Fibroblast of villous mesenchyme (primary cell): ENCODE measurements at places on chromosomes 2 and 18. TPM values are rescaled to one million over a fixed set of nuclear protein-coding genes. Genes with fewer than 3 reads are reported as not detected.
A peak's percentile ranks its signal among the peaks of the same experiment; 100 is the strongest.

Gene CKAP2L
- 6.8 and 10.4 TPM in 2 replicates for total RNA-seq

- DNase-seq = peak; percentile 86
Measured at GRCh38 chr2:74002505-74003421, 18.1 kb downstream of the TET3 start.

Gene CDK5R2
- total RNA-seq = not detected in 2 replicates

DNA sequence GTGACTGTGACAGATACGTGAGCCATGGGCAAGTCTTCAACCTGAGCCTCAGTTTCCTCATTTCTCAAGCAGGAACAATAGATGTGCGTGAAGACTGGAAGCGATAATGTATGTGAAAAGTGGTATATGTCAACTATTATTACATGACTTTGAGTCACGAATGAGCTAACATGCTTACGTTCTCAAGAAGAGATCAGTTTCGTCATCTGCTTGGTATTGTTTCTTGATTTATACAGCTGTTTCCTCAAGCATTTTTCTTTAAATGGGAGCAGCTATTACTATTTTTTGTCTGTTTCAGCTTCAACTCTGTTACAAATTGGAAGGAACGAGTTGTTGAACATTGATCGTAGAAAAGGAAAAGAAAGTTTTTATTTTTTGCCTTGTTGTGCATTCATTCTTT, 48.5 kb upstream of the THOC1 start:
- DNase-seq = no peak

- DNase-seq = no peak
Measured at GRCh38 chr2:162967147-162967546, 128.6 kb upstream of the KCNH7 start.

Gene EVX2
- total RNA-seq = under 0.01 TPM in 1 of 2 replicates, not detected in the other

DNA sequence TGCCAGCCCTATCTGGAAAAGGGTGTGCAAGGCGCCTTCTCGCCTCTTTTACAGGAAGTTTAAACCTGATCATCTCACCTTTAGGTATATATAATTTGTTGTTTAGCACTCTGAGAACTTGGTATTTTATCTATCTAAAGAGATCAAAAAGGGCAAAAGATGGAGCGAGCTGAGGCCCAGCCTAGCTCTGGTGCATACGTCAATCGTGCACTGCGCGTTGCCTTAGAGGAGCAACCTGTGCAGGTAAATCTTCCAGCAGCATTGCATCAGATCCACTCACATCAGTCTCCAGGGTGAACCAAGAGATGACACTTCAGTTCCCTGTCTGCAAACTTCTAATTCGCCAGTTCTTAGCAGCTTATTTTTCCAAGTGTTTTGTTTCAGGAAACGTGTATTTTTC, 15.4 kb downstream of the BCL11A start:
- no peak for DNase-seq

DNA sequence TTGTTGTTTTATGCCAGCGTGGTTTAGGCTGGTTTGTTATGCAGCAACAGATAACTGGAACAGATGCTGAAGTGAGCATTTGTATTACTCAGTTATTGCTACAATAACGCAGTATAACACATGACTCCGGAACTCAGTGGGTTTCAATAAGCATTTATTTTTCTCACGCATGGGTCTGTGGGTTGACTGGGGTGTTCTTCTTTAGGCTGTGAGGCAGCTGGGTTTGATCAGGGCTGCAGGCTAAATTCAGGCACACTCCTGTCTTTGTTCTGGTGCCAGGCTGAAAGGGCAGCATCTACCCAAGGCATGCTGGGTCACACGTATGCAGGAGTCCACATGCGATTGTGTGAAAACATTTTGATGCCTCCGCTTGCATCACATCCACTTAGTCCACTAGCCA, 3.8 kb upstream of the SLC1A4 start:
- DNase-seq = no peak

Gene COL4A4
- under 0.01 and 0.43 TPM in 2 replicates for total RNA-seq

DNA sequence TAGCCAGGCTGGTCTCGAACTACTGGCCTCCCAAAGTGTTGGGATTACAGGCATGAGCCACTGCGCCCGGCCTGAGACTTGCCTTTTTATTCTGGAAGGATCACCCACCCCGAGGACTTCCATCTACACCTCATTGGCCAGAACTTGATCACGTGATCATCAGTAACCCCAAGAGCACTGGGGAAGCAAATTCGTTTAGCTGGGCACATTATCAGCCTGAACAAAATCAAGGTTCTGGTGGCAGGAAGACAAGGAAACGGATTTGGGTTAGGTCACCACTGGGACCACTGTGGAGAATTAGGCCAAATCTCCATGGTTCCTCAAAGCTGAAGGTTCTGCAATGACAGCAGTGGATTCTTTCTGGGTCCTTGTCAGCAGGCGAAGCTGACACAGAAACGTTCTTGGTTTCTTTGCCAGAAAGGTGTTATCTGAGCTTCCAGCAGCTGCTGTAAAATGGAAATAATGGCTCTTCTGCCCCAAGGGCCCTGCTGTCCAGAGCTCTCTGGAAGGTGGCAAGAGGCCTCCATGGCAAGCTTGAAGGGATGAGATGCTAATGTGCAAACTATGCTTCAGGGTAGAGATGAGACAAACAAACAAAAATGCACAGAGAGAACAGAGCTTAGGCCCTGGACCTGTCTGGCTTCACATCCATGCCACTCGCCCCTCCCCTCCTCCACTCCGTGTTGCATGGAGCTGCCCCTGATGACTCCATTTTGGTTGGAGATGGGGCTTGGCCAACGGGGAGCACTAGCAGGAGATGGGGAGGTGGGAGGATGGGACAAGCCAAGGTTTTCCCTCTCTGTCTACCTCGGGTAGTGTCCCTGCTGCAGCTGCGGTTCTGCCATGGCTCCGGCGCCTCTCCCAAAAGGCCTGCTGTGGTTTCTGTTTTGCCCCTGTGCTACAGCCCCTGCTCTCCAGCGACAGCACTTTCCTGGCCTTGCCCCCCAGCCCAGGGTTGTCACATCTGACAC, 28.4 kb downstream of the TMEM177 start:
- DNase-seq = no peak

Gene KCNJ13
- total RNA-seq = not detected in 2 replicates

Gene LHCGR
- under 0.01 TPM in 1 of 2 replicates, not detected in the other for total RNA-seq

Gene PTPRM
- 48.6 and 56.1 TPM in 2 replicates for total RNA-seq

Gene NLRC4
- not detected in 2 replicates for total RNA-seq

DNA sequence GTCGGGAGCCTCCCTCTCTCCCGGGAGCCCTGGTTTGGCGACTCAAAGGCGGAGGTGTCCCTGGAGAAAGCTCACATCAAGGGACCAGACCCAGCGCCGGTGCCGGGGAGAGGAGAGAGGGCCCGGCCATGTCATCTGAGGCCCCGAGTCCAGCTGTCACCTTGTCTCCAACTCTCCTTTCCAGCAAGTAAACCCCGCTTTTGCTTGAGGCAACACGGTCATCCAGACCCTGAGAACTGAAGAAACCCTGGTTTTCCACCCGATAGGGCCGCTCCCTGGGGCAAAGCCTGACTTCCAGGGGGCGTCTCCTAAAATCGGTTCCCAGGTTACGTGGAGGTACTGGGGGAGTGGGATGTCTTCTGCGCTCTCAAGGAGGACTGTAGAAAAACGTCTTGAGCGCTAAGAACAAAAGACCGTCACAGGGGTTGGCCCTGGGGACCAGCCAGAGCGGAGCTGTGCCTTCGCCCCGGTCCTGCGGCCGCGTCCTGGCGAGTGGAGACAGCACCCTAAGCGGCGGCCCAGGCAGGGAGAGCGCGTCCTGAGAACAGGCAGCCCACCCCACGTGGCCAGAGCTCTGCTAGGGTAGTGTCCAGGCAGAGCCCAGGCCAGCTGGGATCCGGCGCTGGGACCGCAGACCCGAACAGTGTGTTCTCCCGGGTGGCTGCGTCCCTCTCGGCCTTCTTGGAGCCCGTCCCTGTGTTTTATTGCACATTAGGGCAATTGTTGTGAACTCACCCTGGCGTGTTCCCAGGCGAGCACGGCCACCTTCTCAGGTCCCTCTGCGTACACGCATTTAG, 55.7 kb downstream of the TMEM18 start:
- DNase-seq = no peak

- DNase-seq = no peak
Measured at GRCh38 chr2:6759689-6760088, 106.0 kb downstream of the CMPK2 start.

Gene RIT2
- total RNA-seq = not detected in 2 replicates

Gene LOXHD1
- under 0.01 TPM in 1 of 2 replicates, not detected in the other for total RNA-seq

- peak; percentile 99 for DNase-seq
Measured at GRCh38 chr2:10297959-10298531, 4.7 kb upstream of the HPCAL1 start.

DNA sequence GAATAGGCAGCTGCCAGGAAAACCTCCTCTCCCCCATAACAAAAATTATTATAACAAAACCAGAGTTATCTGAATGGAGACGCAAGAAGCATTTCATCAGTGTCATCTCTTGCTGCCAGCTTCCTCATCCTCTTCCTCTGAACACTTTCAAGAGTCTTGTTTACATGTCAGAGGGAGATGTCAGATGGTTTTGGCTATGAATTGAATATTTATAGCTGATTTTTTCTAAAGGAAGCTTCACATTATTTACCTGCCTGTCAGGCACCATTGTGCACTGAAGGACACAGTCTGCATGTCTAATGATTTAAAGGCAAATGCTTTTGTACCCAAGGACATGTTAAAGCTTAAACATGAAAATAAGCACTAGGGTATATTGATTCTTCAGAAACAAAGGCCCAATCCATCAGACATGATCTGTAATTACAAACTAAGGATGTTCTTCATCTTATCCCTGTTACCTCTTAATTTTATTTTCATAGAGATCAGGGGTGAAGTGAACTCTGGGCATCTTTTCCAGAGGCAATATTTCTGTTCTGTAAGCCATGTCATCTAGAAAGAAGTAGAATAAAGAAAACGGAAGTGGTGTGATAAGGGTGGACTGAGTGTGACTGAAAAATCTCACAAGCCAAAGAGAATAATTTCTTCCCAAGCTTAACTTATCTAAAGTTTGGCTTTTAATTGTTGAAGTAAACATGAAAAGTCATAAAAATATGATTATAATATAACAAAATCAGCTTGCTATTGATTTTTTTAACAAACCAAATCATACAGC, 168.7 kb downstream of the ANKRD44 start:
- DNase-seq = no peak

GRCh38 chr2:107222466-107222865, 336.5 kb upstream of the ST6GAL2 start:
- no peak for DNase-seq

- DNase-seq = no peak
Measured at GRCh38 chr2:144683966-144684365, 164.0 kb upstream of the ZEB2 start.

Gene ST6GAL2
- total RNA-seq = 4.3 and 5.2 TPM in 2 replicates

- DNase-seq = peak; percentile 64
Measured at GRCh38 chr18:54444319-54444914, 86.7 kb downstream of the C18orf54 start.

- no peak for DNase-seq
Measured at GRCh38 chr18:32848826-32849225, 76.0 kb upstream of the KLHL14 start.

Gene HOXD10
- total RNA-seq = 39.9 and 58.7 TPM in 2 replicates

GRCh38 chr2:25532521-25532920, 140.9 kb downstream of the DTNB start:
- DNase-seq = no peak

GRCh38 chr2:43083710-43084698, 142.4 kb downstream of the ZFP36L2 start:
- DNase-seq = peak; percentile 86

GRCh38 chr18:63290821-63291200, 28.8 kb downstream of the BCL2 start:
- no peak for DNase-seq

Gene PID1
- 12.1 and 16.4 TPM in 2 replicates for total RNA-seq

GRCh38 chr2:175152242-175152641, 15.8 kb downstream of the ATF2 start:
- no peak for DNase-seq

- DNase-seq = no peak
Measured at GRCh38 chr2:203858176-203858575, 9.4 kb upstream of the CTLA4 start.

DNA sequence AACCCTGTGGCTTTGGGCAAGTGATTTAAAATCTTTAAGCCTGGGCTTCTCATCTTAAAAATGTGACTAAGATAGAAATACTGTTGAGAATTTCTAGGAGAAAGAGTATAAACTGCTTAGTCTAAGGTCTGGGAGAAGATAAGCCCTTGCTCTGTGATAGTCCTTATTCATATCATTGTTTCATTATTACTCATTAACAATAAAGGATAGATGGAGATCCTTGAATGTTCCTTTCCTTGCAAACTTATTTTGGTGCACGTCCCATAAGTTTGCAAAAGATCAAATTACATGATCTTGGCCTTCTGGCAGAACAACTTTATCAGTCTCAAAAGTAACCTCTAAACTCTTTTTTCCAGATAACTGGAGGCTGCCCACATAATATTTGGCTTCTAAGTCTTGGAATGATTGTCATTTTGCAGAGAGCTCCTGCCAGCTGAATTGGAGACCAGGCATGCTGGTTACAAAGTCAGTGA, 138.3 kb downstream of the FAM124B start:
- peak; percentile 70 for DNase-seq

DNA sequence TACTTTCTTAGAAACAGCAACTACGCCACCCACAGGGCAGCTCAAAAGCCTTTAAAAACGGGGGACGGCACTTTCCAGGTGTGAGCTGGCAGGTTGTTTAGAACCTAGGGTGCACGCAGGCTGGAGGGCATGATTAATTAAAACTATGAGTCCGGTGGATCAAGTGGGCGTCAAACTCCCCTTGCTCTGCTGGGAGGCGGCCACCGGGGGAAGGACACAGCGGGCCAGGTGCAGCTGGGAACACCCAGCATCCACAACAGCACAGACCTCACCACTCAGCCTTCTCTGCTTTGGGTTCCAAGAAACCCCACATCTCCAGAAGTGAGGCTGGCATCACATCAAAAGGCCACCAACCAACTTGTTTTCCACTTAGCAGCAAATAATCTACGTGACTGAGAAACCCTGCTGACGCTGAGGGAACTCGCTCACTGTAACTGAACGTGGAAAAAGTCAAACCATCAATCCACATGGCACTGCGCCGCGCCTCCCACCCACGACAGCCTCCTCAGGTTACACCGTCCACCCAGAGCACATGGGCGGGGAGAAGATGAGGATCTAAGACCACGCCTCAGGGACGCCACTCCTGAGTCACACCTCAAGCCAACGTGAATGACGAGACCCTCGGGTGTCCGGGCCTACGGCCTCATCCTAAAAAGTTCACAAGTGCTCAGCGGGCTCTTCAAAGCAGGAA, 118.2 kb downstream of the ZNF516 start:
- DNase-seq = no peak

Gene IL36B
- not detected in 2 replicates for total RNA-seq

DNA sequence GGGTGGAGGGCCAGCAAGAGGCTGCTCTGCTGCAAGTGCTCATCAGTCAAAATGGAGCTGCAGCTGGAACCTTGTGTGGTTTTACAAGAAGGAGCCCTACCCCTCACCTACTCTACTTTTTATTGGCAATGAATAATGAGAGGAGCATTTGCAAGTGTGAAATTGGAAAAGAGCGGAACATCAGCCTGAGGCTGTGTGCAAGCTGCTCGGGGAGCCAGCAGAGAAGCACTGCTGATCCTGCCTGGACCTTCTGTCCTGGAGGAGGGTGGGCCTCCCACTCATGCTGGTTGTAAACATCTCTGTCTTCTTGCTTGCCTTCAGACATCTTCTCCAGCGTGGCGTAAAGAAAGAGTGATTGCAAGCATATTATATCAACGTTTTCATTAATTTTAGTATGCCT, 256.2 kb downstream of the DLGAP1 start:
- DNase-seq = no peak
